ENCODE measurements at places on chromosomes 4 and X. TPM values are rescaled to one million over a fixed set of nuclear protein-coding genes. Genes with fewer than 3 reads are reported as not detected.

DNA sequence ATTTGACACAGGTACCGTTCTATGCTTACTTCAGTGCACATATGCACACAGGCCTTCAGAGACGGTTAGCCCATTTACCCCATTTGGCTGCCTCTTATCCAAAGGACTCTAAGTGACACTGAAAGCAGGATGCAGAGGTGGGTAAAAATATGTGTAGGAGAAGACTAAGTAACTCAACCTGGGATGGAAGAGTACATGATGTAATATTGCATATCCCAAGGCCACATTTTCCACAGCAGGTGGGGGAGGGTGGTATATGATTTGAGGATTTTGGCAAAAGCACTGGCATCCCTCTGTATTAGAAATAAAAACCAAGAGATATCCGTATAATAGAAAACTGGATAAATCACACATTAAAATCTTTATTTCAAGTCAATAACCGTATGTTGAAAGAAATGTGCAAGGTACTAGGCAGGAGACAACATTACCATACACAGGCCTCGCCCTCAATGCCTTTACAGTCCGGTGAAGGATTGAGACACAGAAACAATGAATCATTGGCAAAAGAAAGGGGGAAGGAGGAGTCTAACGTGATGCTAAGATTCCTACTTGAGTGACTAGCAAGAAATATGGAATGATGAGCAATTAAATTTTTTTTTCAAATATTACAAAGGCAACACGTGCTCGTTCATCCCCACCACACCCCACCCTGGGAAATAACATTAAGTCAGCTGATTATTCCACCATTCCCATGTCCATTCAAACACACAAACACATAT lies 161.0 kb upstream of the RASGEF1B start:
- no peak for DNase-seq

Gene RASSF6
- polyA plus RNA-seq, result 0.06 TPM

DNA sequence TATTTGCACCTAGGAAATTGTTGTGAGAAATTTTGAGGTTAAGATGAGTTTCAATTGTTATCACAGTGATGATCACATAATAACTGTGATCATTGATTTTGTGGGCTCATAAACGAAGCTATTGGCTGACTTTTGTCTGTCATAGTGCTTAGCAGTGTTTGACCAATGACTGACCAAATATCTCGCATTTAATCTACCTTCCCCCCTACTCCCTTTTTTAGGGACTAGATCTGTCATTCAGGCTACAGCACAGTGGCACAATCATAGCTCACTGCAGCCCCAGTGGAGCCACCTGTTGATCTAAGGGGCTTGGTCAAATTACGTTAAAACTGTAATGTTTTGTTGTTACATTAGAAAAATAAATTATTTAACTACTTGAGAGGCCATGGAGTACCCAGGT lies 1.5 kb downstream of the FUNDC2 start:
- no peak for DNase-seq

DNA sequence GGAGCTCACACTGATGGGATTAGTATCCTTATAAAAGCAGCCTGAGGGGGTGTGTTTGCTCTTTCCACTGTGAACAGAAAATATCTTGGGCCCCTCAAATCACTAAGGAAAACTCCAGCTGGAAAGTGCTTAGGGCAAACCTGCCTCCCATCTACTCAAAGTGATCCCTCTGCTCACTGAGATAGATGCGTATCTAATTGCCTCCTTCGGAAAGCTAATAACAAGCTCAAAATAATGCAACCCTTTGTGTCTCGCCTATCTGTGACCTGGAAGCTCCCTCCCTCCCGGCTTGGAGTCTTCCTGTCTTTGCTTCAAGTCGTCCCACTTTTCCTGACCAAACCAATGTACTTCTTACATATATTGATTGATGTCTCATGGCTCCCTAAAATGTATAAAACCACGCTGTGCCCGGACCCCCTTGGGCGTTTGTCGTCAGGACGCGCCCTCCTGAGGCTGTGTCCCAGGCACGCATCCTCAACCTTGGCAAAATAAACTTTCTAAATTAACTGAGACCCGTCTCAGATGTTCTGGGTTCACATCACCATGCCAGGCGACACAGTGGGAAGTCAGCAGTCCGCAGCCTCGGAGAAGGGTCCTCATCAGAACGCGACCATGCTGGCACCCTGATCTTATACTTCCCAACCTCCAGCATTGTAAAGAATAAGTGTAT lies 34.1 kb upstream of the SORCS2 start:
- no peak for DNase-seq

- DNase-seq, result no peak
These were observed 31.5 kb downstream of the TMEM271 start for GRCh38 chr4:544386-545105.

Gene TECRL
- not detected for polyA plus RNA-seq

GRCh38 chr4:81214881-81215868 lies at the start of gene PRKG2:
Gene PRKG2, minus strand, starts transcription at chr4:81215222. Its CDS starts 10,175 bp downstream, at chr4:81205047.
- no peak for DNase-seq

Gene PRR32
- not detected for polyA plus RNA-seq

DNA sequence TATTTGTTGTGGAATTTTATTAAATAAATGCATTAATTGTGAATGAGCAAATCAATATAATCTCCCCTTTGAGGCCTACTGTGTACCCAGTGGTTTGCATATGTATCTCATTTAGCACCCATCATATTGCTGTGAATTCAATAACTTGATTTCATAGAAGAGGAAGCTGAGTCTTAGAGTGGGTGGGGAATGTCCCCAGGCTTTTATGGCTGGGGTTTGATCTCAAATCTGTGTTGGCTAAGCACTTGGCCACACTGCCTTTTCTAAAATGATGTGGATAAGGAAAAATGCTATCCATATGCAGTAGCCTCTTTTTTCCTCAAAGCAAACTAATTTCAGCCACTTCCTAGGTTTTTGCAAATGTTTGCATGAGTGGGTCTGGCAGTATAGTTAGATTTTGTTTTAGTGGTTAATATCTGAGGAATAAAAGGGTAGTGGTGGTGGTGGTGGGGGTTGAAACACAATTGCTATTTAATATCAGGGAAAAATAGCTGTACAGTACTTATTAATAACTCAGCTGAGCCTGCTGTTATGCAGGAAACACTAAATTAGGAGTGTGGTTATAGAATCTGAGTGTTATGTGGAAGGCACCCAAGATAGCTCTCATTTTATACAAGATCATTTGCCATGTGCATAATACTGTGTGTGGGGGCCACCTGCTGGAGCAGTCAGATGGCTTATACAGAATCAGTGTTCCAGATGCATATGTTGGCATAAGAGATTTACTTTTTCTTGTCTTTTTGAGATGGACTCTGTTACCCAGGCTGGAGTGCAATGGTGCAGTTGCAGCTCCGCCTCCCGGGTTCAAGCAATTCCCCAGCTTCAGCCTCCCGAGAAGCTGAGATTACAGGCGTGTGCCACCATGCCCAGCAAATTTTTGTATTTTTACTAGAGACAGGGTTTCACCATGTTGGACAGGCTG lies 108.0 kb downstream of the TMEM131L start:
- DNase-seq, result peak; percentile 64

- no peak for DNase-seq
These were observed 439.0 kb downstream of the GPM6A start for GRCh38 chr4:175373031-175373430.

DNA sequence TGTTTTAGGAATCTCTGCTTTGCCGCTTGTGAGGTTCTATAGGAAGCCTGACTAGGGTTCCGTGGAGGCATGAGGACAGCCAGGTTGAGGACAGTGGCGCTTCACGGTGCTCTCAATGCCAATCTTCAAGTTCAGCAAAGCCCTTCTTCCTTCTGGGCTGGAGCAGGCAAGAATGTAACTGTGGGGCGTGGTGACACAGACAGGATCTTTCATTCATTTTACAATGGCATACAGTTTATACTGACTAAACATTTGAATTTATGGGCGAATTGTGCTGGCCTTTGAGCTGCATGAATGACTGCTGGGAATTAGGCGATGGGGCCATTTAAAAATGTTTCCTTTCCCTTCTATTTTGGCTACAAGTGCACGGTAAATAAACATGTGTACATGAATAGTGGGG lies 2.9 kb upstream of the NHS start:
- DNase-seq, result no peak

Gene SSX4B
- not detected for polyA plus RNA-seq

GRCh38 chr4:78661086-78661690 lies 109.6 kb downstream of the ANXA3 start:
- no peak for DNase-seq

GRCh38 chr4:110515676-110516075 lies 39.7 kb downstream of the ENPEP start:
- no peak for DNase-seq

DNA sequence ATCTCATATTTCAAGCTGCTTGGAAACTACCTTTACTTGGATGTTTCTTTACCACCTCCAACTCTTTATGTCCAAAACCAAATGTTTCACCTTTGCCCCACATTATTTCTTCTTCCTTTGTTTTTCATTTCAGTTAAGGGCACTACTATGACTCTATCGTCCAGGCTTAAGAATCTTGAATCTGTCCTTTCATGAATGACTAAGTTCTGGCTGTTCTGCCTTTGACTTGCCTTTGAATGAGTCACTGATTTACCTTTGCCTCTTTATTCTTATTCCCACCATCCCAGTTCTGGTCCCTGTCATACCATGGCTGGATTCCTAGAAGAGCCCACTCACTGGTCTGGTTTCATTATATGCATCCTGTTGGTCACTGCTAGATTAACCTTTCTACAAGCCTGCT lies 30.6 kb upstream of the PLAC1 start:
- DNase-seq, result no peak

GRCh38 chr4:186485561-186486062 lies 69.8 kb downstream of the MTNR1A start:
- no peak for DNase-seq

GRCh38 chr4:10023050-10023419 lies 1.7 kb upstream of the SLC2A9 start:
- no peak for DNase-seq

Gene UGT2B17
- not detected for polyA plus RNA-seq

Gene PRSS12
- polyA plus RNA-seq, result 155 TPM

Gene KCND1
- 1.5 TPM for polyA plus RNA-seq

- peak; percentile 34 for DNase-seq
These were observed 29.3 kb downstream of the RAP1GDS1 start for GRCh38 chr4:98290511-98290910.

- no peak for DNase-seq
These were observed 7.7 kb upstream of the F11 start for GRCh38 chr4:186258216-186258811.

- no peak for DNase-seq
These were observed 193.4 kb upstream of the MID1 start for GRCh38 chrX:10813761-10814160.

DNA sequence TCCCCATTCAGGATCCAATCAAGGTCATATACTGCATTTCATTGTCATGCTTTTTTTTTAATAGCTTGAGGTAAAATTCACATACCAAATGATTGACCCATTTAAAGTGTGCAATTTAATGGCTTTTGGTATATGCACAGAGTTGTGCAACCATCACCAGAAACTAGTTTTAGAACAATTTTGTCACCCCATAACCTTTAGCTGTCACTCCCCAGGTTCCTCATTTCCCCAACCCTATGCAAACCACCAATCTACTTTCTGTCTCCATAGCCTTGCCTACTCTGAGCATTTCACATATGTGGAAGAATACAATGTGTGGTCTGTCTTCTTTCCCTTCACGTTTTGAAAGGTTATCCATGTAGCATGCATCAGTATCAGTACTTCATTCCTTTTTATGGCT lies 1.4 kb upstream of the SMAD1 start:
- DNase-seq, result no peak

DNA sequence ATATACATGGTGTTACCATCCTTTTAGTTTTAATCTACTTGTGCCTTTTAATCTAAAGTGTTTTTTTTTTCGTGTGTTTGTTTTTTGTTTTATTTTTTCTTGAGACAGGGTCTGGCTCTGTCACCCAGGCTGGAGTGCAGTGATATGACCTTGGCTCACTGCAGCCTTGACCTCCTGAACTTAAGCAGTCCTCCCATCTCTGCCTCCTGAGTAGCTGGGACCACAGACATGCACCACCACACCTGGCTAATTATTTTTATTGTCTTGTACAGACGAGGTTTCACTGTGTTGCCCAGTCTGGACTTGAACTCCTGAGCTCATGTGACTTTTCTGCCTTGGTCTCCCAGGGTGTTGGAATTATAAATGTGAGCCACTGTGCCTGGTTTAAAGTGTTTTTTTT lies 33.1 kb downstream of the BMP2K start:
- DNase-seq, result no peak
